NCI-H1417 (cell line): ENCODE measurements at places on chromosomes 7 and 10.
A peak's percentile ranks its signal among the peaks of the same experiment; 100 is the strongest.

- peak; percentile 34 for DNase-seq
These were observed 89.8 kb downstream of the PCLO start for GRCh38 chr7:83072576-83073517.

DNA sequence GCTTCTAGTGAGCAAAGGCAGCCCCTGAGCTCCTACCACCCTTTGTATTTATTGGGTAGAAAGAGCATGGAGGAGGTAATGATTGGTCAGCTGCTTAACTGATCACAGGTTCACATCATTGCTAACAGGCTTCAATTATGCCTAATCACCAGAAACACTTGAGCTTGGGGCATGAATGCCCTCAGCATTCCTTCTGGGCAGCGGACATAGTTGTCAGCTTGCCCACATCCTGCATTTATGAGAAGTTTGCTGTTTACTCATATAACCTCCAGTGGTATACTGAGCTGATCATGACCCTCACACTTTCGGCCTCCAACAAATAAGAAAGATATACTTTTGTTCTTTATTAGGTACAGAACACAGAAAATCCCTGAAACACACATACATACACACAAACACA is 140.3 kb upstream of the ODAD2 start:
- no peak for DNase-seq

DNA sequence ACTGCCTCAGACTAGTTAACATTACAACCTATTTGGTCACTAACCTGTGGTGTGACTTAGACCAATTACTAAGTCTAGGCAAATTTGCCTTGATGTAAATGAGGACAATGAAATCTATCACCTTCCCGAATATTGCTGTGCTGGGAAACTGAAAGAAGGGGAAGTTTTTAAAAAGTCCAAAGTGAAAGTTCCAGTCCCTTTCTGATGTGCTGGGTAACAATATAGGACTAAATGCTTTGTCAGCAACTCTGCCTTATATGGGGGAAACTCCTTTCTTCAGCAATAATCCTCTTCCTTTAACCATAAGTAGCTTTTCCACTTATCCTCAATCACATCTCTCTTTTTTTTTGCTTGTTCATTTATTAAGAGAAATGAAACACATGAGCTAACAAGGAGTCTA is 3.9 kb downstream of the PIK3AP1 start:
- DNase-seq: no peak

- no peak for DNase-seq
These were observed 52.8 kb upstream of the AOAH start for GRCh38 chr7:36777062-36777461.

GRCh38 chr7:74481458-74482196 is 27.9 kb downstream of the GTF2IRD1 start:
- no peak for DNase-seq

GRCh38 chr7:36604806-36605205 is 119.5 kb downstream of the AOAH start:
- no peak for DNase-seq

GRCh38 chr7:38191791-38192190 is 13.7 kb downstream of the STARD3NL start:
- DNase-seq: no peak

- no peak for DNase-seq
These were observed 55.8 kb upstream of the DYNC1I1 start for GRCh38 chr7:95716357-95717122.

DNA sequence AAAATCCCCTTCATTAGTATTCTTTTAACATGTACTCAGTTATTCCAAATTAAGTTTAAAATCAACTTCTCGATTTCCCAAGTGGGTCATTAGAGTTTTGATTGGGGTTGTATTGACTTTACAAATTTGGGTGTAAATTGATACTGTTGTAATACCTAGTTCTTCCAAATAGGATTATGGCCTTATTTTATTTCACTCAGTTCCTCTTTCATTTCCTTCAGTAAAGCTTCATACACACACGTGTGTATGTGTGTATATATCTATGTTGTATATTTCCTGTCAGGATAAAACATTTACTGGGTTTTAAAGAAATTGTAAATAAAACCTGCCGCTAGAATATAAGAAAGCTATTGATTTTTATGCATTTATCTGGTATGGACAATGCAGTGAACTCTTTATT is 15.9 kb downstream of the YME1L1 start:
- no peak for DNase-seq

DNA sequence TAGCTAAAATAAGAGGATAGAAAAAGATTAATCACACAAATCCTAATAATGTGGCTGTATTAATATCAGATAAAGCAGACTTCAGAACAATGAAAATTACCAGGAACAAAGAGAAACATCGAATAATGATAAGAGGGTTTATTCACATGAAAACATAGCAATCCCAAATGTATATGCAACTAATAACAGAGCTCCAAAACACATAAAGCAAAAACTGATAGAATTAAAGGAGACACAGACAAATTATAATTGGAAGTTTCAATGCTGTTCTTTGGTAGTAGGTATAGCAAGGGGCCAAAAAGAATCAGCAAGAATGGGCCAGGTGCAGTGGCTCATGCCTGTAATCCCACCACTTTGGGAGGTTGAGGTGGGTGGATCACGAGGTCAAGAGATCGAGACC is 23.4 kb upstream of the DNAAF5 start:
- DNase-seq: no peak

GRCh38 chr10:77500754-77501151 is 136.9 kb downstream of the KCNMA1 start:
- DNase-seq: no peak

GRCh38 chr7:30434140-30434799 is 44.3 kb downstream of the NOD1 start:
- DNase-seq: peak; percentile 48

- DNase-seq: no peak
These were observed 588 bp upstream of the ORC5 start for GRCh38 chr7:104208421-104208780.

GRCh38 chr10:114684084-114684821 is 26.2 kb upstream of the ABLIM1 start:
- no peak for DNase-seq

- no peak for DNase-seq
These were observed 58.2 kb downstream of the ARMH3 start for GRCh38 chr10:101997803-101998202.

GRCh38 chr10:95501203-95502094 is 59.7 kb downstream of the SORBS1 start:
- no peak for DNase-seq

DNA sequence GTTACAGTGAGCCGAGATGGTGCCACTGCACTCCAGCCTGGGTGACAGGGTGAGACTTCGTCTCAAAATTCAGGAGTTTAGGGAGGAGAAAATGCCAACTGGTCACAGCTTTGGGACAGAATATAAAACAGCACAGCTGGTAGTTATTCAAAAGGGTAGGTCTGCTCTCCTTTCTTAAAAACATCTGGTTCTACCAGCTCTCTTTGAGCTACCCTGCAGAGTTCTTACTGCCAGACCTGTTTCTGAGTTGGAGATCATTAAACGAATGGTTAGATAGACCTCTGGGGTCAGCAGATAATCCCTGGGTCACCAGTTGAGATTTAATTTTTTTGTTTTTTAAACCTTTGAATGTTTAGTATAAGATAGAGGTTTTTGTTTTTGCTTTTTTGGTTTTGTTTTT is 52.6 kb downstream of the MCU start:
- no peak for DNase-seq

- DNase-seq: peak; percentile 63
These were observed 10.6 kb upstream of the GRB10 start for GRCh38 chr7:50793120-50793946.

- no peak for DNase-seq
These were observed 310.1 kb downstream of the PTPRN2 start for GRCh38 chr7:158277219-158278141.

GRCh38 chr10:46096446-46096845 is 50.4 kb upstream of the MSMB start:
- no peak for DNase-seq

DNA sequence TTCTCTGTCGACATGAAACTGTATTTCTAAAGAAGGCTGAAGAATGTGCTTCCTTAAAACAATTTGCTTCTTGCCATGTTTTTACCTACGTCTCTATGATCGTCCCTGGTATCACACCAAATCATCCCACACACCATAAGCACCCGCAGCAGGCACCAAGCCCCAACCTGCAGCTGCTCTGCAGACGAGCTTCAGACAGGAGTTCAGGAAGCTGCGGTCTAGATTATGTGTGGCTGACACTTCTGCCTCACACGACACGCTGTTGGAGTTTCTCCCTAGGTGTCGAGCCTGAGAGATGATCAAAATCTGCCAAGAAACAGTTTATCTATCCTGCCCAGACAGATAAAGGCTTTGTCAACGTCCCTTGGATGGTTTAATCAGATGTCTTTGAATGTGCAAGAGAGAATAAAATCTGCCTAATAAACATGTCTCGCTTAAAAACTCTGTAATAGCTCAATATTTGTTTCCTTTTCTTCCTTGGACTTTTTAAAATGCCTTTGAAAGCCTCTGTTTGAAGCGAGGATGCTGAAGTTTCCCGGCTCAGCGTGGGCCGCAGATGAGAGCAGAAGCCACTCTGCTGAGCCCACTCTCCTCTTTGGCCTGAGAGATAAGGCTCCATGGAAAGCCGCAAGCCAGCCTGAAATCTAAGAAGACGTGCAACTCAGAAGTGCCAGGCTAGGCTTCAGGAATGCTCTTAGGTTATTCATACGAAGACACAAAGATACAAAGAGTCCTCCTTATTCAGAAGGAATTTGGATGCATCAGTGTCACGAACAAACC is 158.3 kb upstream of the PFKP start:
- DNase-seq: no peak

- DNase-seq: no peak
These were observed 2.4 kb downstream of the AMPH start for GRCh38 chr7:38628630-38629385.

- no peak for DNase-seq
These were observed 614.1 kb downstream of the GALNT17 start for GRCh38 chr7:71746006-71746405.

- DNase-seq: no peak
These were observed 26.3 kb downstream of the TTYH3 start for GRCh38 chr7:2657920-2658671.

- no peak for DNase-seq
These were observed 579.2 kb upstream of the CELF2 start for GRCh38 chr10:10438335-10439100.

DNA sequence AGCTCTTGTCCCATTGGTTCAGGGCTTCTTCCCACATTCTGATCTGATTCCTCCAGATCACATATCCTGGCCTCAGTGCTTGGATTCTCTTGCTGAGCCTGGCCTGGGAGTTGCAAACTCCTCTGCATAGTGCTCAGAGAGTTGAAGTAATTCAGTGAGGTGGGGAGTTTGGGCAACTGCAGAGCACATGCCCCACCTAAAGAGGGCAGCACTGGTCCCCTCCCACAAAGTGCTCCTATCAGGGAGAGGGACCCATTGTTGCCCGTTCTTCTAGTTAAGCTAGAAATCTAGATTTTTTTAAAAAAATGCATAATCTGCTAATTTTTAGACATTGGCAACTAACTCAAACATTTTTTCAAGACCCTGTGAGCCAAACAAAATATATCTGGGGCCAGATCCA is 45.1 kb downstream of the CHN2 start:
- no peak for DNase-seq

GRCh38 chr10:51718804-51719291 is 19.5 kb upstream of the CSTF2T start:
- DNase-seq: no peak

GRCh38 chr7:94466516-94466915 is 43.1 kb upstream of the CASD1 start:
- no peak for DNase-seq
